ENCODE measurements at places on chromosomes 6 and 20.
A peak's percentile ranks its signal among the peaks of the same experiment; 100 is the strongest.

DNA sequence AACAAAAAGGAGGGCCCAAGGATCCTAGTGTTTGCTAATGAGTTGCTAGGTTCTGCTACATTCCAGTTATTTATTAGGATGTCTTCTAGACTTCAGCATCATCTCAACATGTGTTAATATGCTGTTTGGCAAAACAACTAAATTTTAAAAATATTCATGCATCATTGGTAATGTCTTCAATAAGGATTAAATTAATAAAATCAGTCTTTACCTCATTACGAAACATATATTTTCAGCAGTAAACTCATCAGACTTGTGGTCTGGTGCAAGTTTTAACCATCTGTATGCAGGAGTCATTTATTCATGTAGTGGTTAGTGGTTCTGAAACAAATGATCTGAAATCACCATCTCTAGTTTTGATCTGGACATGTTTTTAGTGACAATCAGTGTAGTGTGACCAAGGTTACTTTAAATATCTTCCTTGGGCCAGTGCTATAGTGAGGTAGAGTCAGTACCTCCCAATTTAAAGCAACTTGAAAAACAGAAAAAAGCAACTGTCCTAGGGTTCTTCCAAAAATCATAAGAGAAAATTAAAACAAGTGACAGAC lies 85.0 kb upstream of the KCNK16 start:
- DNase-seq = no peak

DNA sequence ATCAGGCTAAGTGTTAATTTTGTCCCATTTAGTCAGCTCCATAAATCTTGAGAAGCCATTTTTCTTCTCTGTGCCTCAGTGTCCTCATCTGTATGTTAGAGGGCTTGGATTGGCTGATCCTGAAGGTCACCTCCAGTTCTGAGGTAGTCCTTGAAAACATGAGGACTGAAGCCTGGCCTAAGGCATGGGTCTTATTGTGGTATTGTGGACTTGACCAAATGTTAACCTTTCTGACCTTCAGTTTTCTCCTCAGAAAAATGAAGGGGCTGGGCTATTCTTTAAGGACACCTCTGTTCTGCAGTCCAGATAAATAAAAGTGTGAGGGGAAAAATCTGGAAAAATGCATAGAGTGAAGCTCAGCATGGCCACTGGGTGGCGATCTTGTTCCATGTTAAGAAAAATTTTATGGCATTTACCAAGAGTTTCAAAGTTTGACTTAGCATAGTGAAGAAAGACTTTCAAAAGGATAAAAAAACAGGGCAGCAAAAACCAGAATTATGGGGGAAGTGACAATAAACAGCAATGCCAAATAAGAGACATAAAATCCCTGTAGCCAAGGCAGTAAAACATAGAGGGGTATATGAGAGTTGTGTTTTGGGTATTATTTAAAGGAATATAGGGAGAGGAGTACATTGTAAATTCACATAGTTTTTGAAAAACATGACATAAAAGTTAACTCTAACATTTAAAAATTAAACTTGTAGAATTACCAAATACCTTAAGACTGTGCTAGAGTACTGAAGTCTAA lies 13.2 kb upstream of the TFB1M start:
- DNase-seq = peak; percentile 43

DNA sequence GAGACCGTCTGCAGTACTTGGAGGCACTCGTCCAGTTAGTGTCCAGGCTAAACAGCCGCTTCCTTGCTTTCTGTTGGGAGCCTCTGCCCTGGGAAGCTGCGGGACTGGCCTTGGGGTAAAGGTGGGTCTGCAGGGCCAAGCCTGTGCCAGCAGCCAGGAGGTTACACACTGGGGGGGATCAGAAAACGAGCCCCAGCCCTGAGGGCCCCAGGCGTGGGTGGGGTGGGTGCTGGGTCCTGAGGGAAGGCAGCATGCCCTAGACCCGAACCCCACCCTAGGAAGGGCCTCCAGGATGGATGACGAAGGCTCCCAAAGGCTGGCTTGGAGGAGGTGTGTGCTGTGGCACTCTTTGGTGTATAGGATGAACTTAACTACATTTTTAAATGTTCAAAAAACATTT lies 335.2 kb downstream of the ZFAND3 start:
- DNase-seq = no peak

DNA sequence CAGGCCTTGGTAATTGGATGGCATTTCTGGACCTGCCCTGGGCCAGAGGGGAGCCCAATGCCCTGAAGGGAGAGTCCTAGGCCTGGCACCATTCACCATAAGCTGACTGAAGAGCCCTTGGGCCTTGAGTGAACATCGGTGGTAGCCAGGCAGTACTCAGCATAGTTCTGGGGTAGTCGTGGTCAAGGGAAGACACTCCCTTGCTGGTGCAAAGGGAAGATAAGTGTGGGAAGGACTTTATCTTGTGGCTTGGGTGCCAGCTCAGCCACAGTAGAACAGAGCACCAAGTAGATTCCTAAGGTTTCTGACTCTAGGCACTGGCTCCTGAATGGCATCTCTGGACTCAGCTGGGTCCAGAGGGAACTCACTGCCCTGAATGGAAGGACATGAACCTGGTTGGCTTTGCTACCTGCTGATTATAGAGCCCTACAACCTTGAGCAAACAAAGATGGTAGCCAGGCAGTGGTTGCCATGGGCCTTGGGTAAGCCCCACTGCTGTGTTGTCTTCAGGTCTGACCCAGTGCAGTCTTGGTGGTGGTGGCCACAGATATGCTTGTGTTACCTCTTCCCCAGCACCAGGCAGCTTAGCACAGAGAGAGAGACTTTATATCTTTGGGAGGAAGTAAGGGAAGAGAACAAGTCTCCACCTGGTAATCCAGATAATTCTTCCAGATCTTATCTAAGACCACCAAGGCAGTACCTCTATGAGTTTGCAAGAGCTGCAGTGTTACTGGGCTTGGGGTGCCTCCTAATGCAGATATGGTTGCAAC lies 83.5 kb downstream of the PRDM13 start:
- no peak for DNase-seq

DNA sequence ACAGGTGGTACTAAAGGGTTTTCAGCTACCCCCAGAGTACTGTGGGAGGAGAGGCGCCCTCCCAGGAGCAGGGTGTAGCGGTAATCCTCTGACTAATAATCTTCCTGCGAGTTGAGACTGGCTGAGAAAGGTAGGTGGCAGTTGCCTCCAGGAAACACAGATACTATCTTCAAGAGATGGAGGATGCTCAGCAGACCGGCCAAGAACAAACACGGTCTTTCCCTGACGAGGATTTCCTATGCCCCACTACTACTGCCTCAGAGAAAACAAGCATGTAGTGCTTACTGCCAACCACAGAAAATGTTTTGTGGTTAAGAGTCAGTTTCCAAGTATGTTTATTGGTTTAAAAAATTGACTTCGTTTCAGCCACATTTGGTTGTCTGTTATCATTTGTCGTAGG lies 26.8 kb downstream of the C6orf89 start:
- DNase-seq = peak; percentile 28

DNA sequence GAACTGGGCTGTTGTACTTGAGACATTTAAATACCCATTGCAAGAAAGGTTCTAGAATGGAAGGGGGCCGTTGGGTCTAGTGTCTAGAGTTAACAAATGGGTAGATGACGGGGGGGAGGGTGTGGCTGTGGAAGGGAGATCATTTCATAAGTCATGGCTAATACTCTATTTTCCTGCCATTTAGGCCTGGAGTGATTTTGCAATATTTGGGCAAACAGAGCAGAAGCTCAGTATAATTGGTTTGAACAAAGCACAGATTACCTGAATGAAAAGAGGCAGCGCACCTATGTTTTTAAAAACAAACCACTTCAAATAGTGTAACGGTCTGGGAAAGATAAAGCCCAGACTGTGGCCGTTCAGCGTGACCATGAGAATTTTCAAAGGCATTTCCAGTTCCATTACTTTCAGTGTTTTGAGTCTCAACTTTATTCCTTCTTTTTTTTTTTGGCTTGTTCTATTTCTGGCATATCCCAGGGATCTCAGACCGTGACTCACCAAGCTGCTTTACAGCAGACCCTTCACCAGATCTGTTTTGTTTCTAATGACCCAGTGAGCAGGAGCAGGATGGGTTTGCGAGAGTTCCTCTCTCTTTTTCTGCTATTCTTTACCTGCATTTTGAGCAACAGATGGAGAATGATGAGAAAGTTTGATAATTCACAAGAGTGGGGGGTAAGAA lies 73.7 kb downstream of the LYRM2 start:
- no peak for DNase-seq

GRCh38 chr6:155106456-155107115 lies 111.5 kb downstream of the TIAM2 start:
- no peak for DNase-seq

DNA sequence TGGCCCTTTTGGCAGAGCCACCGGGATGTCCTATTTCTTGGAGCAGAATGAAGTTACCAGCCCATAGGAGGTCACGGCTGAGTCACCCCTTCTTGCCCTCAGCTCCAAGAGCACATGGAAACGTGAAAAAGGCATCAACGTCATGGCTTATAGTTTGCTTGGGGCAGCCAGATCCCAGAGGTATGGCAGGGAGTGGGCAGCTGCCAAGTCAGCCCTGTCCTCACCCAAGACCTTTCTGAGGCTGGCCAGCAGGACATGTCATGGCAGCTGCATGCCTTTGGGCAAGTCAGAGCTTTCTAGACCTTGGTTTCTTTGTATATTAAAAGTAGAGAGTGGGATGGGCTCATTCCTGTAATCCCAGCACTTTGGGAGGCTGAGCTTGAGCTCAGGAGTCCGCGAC lies 8.2 kb upstream of the MDFI start:
- DNase-seq = no peak

DNA sequence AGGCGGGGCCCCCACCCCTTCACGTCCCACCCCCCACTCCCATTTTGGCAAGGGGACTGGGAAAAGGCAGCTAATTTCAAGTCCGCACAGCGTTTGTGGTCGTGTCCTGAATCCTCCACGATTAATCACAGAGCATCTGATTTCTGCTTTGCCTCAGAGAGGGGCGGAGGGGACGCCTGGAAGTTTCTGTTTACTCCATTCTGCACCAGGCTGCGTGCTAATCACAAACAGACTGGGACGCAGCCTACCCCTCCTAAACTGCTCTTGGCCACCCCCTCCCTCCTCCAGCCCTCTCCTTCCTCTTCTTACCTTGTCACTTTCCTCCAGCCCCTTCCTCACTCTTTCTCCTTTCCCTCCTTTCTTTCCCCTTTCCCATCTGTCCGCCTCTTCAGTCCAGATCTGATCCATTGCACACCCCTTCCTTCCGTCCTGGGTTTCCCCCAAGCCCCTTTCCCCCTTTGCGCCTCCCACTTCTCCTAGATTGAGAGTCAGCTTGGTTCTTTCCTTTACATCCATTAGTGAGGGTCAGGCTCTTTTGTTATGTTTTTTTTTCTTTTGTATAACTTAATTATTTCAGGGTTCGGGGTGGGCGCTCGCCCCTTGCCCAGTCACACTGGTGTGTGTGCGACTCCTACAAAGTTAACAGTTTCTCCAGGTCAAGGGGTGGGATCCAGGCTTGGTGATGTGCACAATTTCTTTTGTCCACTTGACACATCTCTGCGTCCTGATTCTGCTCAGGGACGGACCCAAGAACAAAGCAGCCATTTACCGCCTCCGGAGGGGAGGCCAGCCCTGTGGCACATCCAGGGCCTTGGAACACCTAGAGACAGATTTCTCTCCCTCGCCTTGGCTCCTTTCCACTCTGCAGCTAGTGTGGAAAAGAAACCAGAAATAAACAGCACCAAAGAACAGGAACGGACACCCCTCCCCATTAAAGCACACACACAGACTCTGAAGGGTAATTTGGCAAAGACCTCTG lies 520 bp upstream of the RIPOR3 start:
- DNase-seq = no peak

DNA sequence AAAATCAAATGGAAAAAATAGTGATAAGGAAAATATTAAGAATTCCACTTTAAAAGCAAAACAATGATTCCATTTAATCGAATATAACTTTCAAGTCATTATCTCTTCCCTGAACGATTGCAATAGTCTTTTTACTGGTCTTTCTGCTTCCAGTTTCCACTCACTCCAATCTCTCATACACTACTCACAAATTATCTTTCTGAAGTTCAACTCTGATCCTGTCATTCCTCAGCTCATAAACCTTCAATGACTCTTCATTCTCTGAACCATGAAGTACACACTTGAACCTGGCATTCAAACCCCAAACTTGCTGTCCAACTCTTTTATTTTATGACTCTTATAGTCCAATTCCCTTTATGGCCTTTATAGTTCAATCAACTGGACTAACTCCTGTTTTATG lies 304.1 kb upstream of the TCF21 start:
- no peak for DNase-seq

DNA sequence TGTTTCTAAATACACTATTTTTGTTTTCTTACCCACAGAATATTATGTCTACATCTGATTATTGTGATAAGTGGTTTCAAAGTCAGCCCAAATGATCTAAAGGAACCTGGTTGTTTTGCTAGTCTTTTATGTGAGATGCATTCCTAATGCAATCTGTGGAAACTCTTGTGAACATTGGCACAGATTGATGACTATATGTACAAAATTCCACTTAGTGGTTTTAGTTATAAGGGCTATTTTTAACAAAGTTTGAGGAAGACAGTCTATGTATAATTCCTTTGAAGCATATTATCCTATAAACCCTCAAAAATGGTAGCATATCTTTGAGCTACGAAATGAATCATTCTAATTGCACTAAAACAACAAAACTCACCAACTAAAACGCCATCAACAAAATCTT lies 140.9 kb downstream of the GRIK2 start:
- no peak for DNase-seq

GRCh38 chr6:1695546-1696462 lies 86.1 kb downstream of the FOXC1 start:
- DNase-seq = no peak

- no peak for DNase-seq
These were observed 64.8 kb downstream of the UTRN start for GRCh38 chr6:144349690-144350527.

- DNase-seq = no peak
These were observed 25.9 kb upstream of the CCR6 start for GRCh38 chr6:167096991-167097390.

GRCh38 chr20:32556312-32557184 lies 28.6 kb downstream of the NOL4L start:
- no peak for DNase-seq

DNA sequence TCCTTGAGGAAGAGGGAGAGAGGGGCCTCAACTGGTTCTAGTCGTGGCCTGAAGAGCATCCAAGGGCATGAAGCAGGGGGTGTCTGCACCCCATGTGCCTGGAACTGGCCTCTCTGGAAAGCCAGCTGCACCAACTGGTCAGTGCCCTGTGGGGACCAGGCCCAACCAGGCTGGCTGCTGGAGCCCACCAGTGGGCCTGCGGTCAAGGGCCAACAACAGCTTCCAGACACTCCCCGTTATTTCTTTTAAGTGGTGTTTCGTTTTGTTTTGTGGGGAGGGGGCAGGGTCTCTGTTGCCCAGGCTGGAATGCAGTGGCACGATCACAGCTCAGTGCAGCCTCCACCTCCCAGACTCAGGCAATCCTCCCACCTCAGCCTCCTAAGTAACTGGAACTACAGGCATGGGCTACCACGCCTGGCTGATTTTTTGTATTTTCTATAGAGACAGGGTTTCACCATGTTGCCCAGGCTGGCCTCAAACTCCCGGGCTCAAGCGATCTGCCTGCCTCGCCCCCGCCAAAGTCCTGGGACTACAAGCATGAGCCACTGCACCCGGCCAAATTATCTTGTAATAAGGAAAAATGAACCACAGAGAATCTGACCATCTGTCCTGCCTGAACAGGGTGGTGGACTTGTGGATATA lies 11.9 kb upstream of the C20orf144 start:
- DNase-seq = no peak
